ENCODE measurements at places on chromosomes 12 and 14. TPM values are rescaled to one million over a fixed set of nuclear protein-coding genes. Genes with fewer than 3 reads are reported as not detected.

DNA sequence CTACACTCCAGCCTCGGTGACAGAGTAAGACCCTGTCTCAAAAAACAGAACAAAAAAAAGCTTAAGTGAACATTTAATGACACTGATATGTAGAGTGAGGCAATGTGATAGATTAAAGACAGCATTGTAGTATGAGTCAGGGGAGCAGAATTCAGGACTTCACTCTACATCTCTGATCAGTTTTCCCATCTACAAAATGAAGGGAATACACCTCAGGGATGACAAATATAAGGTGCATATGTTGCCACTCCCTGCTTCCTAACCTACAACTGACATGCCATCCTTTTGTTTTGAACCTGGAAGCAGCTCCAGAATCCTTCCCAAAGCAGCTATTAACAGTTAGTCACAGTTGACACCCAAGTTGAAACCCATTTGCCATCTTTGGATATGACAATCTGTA is 30.9 kb upstream of the STRN3 start:
- no peak for DNase-seq

DNA sequence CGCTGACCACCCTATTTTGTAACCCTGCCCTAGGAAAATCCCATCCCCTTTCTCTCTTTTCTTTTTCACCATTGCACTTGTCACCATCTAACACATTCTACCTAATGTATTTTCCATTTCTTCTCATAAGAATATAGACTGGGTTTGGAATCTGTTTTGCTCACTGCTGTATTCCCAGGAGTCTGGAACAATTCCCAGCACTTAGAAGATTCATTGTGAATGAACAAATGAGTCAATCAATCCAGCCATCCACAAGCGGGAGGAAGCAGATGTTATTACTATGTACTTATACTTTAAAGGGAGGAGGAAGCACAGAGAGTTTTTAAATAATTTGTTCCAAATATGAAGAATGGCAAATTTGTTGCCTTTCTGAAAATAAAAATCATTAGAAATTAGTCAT is 142.1 kb downstream of the KIF21A start:
- DNase-seq: no peak

- DNase-seq: no peak
These were observed 183.0 kb downstream of the CALM1 start for GRCh38 chr14:90579816-90580215.

- no peak for DNase-seq
These were observed 255.4 kb downstream of the DAD1 start for GRCh38 chr14:22333422-22334274.

GRCh38 chr12:113064395-113065125 is 8.0 kb downstream of the DTX1 start:
- DNase-seq: peak; percentile 55

GRCh38 chr14:31205681-31206535 is 1.7 kb downstream of the HECTD1 start:
- peak; percentile 46 for DNase-seq

- no peak for DNase-seq
These were observed 100.5 kb downstream of the PPM1H start for GRCh38 chr12:62834406-62834805.

DNA sequence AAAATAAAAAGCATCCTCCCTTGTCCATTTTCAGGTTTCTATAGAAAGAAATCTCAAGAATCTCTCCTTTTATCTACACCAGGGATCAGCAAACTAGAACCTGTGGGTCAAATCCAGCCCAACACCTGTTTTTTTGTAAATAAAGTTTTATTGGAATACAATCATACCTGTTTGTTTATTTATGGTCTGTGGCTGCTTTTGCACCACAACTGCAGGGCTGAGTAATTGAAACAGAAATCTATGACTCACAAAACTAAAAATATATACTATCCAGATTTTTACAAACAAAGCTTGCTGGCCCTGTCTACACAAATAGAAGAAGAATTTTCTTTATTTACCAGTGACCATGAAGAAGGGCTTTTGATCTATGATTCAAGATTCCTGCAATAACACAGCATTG is 95.1 kb upstream of the COCH start:
- no peak for DNase-seq

DNA sequence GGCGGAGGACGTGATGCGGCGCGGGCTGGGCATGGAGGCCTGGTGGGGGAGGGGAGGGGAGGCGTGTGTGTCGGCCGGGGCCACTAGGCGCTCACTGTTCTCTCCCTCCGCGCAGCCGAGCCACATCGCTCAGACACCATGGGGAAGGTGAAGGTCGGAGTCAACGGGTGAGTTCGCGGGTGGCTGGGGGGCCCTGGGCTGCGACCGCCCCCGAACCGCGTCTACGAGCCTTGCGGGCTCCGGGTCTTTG is 303 bp downstream of the GAPDH start:
- no peak for DNase-seq

DNA sequence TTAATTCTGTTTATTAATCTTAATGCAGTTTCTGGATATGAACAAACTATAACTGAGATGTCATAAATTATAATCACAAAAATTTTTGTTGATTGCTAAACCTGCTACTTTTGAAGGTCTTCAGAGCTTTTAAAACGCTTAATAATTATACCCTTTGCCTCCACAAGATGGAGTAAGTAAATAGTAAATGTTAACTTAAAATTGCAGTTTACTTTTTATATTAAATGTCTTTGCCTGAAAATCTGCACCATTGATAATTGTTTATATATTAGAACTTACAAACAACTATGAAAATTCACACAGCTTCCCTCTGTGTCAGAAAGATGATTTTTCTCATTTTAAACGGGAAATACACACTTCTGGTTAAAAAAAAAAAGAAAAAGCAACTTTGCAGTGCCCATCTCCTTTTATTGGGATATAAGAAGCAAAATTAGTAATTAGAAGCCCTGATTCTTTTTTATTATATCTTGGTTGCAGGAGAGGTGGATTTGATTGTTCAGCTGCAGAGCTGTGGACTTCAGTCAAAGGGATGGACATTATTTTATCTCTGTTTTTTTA is 35.6 kb downstream of the SCFD1 start:
- peak; percentile 29 for DNase-seq

PPFIA2 gene
- not detected for total RNA-seq

ABCB9 gene
- total RNA-seq: 7.9 TPM

TCL1B gene
- total RNA-seq: 5.7 TPM

ANKS1B gene
- 5.4 TPM for total RNA-seq

GALNT8 gene
- 0.52 TPM for total RNA-seq
